ENCODE measurements at places on chromosomes 11 and 22.

DNA sequence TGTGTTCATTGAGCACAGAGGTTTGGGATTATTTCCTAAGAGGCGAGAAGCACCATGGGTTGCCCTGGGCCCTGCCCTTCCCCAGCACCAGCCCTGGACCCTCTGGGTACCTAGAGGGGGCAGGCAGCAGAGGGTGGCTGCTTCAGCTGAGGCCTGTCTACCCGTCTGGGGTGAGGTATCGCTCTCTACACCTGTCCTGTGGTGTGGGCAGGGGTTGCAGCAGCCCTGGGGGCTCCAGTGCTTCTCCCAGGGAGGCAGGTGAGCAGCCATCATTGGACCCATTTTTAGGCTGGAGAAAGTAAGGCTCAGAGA lies 15.6 kb downstream of the PRDM11 start:
- DNase-seq, result no peak

GRCh38 chr11:1892116-1892515 lies 421 bp upstream of the PRR33 start:
- DNase-seq, result no peak

DNA sequence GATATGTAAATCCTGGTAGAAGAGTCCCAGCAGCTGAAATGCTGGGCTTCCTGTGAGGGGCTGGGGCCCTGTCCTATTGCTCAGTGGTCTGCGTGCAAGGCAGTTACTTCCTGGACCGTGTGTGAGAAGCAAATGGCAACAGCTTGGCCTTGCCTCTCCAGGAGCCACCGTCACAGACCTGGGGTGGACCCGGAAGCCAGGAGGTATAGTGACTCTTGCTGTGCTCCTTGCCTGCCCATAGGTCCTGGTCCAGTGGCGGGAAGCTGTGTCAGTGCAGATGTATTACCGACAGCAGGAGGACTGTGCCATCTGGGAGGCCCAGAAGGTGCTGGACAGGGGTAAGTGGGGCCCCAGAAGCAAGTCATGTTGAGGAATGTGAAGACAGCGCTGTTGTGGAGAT lies 54.3 kb downstream of the PISD start:
- no peak for DNase-seq

GRCh38 chr22:46993633-46994032 lies 231.2 kb downstream of the TBC1D22A start:
- DNase-seq, result no peak

DNA sequence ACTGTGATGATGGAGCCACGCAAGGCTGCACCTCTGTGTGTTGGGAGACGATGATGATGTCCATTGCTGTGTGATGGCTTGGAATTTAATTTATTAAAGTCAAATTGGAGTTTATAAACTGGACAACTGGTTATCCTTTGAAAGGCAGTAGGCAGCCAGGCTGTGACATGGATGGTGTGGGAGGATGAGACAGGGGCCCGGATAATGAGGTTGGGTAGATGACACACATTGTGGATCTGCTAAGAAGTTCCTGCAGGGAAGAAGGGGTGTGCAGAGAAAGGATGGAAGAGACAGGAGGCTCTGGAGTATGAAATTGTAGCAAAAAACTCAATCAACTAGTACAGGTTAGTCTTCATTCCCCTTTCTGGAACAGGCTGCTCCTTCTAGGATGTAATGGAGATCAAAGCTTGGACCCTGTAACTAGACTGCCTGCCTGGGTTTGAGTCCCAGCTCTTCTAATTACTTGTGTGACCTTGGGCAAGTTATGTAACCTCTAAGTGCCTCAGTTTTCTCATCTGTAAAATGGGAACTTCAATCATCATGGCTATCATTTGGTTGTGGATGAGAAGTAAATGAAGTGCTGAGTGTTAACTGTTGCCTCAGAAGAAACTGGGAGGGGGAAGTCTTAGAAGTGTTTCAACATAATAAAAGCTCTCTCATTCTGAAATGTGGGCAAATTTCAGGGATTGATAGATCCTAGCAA lies 4.2 kb upstream of the HINFP start:
- no peak for DNase-seq

- peak; percentile 69 for DNase-seq
Measured at GRCh38 chr11:72333661-72334060, 89.7 kb upstream of the PHOX2A start.

DNA sequence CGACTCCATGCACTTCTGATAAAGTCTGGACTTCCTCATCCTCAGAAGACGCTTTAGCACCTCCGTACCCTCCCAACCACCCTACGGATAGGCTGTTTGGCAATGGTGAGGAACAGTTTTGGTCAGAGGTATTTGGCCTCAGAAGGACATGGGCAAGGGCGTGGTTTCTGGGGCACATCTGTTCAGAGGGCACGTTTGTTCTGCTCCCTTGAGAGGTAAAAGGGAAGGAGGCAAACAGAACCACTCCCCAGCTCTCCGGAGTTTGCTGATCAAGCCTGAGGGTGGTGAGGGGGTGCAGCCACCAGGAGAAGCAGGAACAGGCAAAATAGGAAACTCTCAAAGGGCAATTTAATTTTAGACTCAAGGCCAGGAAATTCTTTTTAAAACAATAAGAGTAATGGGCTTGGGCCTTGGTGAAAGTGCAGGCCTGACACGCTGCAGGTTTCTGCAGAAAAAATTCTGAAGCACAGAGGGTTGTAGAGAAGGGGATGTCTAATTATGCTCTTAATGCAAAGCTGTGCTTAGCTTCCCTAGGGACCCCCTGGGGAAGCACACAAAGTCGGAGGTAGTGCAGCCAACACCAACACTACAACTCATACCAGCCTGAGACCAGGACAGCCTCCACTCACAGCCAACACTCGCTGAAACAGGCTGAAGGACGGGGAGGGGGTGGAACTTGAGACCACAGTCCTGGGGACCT lies 23.3 kb downstream of the ETS1 start:
- no peak for DNase-seq

DNA sequence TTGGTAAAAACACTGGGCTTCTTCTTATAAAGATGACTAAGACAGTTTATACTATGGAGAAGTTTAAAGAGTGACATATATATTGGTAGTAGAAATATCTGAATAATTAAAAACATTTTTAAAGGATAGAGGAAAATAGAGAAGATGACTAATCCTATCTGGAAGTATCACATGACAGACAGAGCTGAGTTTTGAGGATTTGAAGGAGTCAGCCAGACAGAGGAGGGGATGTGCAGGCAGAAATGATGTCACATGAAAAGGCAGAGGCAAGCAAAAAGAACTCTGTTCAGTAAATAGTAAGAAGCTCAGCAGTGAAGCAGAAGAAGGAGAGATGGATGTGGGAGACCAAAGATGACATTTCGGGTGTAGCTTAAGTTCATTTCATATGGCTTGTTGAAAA lies 1.6 kb downstream of the OR10A2 start:
- DNase-seq, result peak; percentile 29

GRCh38 chr11:79119491-79120284 lies 321.1 kb downstream of the TENM4 start:
- DNase-seq, result no peak

DNA sequence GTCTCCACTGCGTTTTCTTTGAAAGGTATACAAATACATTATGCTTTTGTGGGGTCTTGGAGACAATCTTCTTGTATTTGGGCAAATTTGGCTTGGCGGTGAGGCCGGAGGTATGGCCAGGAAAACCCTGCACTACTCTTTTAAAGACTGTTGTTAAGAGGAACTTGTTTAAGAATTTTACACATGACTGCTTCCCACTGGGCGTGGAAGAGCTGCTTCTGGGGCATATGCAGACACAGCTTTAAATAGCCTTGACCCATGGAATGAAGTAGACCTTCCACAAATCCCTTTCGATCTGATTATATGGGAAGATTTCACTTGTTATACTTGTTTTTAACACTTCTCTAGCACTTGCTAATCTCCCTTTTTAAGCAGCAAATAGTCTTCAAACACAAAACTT lies 453.6 kb downstream of the MN1 start:
- DNase-seq, result no peak
